ENCODE measurements at places on chromosomes 2 and 18.

DNA sequence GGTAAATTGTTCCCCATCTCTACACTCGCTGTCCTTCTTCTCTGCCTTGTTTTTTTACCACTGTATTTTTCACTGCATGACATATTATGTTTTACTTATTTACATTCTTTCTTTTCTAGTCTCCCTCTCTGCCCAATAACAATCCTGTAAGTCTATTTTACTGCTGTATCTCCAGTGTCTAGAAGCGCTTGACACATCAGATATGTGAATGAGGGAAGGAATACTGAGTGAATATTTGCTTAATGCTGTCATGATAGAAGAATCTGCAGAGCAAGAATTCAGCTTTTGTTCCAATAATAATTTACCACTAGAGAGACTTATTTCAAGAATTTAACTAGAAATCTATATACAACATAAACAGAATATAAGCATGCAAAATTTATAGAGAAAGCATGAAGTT is 99.5 kb downstream of the GALNT13 start:
- DNase-seq: no peak

DNA sequence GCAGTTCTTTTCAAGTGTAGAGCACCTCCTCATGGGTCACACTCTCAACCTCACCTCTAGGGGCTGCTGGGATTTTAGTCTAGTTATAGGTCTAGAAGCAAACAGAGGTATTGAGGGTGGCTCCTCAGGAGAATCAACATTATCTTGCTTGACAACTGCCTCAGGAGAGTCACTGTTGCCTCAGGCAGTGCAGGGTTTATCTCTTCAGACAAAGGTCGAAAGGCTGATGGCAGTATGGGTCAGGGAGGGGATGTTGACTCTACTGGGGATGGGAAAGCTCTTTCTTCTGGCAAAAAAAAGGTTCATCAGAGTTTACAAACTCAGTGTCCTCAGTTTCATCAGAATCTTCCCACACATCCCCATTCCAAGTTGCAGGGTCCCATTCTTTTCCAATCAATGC is 24.0 kb downstream of the DTNA start:
- DNase-seq: no peak

- no peak for DNase-seq
These were observed 66.7 kb downstream of the TWIST2 start for GRCh38 chr2:238914648-238915015.

GRCh38 chr2:27070653-27071276 is 689 bp downstream of the OST4 start:
- no peak for DNase-seq

GRCh38 chr18:13570216-13570615 is 156.1 kb downstream of the FAM210A start:
- no peak for DNase-seq

DNA sequence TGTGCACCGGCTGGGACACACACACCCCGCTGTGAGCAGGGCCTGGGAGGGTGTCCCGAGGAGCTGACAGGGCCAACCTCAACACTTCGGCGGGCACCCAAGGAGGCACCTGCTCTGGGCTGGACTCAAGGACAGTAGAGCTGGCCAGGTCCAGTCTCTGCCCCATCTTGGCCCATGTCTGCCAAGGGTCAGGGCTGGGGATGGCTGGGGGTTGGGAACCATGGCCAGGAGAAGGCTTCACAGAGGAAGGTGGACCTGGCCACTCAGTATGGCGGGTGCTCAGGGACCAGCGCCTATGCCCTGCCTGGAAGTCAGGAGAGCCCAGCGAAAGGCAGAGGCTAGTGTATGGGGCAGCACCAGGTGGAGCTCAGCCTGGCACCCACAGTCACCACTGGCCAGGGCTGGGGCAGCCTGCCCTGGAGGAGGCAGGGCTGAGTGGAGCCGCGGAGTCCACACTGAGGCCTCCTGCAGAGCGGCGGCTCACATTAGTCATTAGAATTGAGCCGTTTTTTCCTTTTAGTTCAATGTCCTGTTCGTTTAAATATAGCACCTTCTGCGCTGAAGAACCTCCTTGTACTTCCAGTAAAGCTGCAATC is 4.2 kb downstream of the ERFE start:
- DNase-seq: no peak

Measured in NCI-H446 (cell line).